ENCODE measurements at places on chromosomes 3 and 15.

DNA sequence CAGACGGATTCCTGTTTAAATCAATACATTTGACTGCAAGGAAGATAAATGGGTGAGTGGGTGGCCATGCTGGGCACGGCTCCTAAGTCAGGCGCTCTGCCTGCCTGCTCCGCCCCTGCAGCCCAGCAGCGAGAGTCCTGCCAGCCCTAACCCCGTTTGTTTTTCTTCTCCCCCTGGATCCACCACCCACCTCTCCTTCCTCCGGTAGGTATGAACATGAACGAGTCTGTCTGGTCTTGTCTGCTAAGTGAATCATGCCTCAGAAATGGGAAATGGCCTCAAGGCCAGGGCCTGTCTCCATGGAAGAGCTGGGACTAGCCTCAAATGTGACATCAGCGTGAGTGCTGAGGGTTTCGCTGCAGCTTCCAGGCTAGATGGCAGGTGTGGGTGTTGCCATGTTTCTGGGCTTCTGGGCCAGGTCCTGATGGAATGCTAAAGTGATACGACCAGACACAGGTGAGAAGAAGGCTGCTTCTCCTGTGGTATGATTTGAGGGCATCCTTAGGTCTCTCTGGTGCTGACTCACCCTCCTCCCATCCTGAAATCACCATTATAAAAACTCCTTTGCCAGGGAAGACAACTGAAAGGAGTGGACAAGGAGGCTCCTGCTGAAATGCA is 5.6 kb upstream of the FEM1B start:
- DNase-seq: no peak

- peak; percentile 26 for DNase-seq
Measured at GRCh38 chr15:56244811-56245576, 1.3 kb upstream of the RFX7 start.

DNA sequence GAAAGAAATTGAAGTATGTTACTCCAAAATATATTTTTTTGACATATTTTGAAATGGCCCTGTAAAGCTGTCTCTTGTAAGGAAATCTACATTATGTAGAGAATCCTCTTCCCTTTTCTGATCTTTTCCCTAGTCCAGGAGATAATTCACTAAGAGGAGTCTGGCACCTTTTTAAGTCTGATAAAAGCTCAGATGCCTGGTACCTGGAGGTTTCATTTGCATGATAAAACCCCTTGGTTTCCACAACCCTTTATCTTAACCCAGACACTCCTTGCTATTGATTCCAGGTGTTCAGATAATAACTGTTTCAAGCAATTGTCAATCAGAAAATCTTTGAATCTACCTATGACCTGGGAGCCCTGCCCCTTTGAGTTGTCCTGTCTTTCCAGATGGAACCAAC is 26.5 kb downstream of the FGF12 start:
- no peak for DNase-seq

DNA sequence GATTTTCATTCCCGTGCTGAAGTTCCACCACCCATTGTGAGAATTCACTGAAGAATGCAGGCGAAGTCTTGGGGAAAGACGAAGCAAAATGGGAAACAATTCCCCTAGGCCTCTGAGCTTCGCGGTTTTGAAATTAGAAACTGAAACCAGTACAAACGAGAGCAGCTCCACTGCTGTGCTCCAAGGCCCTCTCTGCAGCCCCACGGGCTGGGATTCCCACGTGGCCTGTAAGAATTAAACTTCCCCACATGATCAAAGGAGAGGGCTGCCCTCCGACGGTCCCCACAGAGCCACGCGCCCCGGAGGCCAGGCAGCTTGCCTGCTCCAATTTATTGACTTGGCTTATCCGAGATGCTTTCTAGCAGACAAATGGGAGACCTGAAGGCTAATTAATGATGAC is 144.0 kb downstream of the GREM1 start:
- peak; percentile 9 for DNase-seq

DNA sequence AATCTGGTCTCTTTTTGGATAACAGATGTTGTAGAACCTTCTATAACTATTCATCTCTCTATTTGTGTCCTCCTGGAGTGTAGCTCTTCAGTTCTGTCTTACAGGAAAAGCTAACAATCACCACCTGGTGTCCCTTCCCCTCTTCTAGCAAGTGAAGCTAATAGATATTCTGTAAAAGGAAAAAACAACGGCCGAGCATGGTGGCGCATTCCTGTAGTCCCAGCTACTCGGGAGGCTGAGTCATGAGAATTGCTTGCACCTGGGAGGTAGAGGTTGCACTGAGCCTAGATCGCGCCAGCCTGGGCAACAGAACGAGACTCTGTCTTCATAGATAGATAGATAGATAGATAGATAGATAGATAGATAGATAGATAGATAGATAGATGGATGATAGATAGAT is 779.4 kb downstream of the TUSC7 start:
- DNase-seq: no peak

DNA sequence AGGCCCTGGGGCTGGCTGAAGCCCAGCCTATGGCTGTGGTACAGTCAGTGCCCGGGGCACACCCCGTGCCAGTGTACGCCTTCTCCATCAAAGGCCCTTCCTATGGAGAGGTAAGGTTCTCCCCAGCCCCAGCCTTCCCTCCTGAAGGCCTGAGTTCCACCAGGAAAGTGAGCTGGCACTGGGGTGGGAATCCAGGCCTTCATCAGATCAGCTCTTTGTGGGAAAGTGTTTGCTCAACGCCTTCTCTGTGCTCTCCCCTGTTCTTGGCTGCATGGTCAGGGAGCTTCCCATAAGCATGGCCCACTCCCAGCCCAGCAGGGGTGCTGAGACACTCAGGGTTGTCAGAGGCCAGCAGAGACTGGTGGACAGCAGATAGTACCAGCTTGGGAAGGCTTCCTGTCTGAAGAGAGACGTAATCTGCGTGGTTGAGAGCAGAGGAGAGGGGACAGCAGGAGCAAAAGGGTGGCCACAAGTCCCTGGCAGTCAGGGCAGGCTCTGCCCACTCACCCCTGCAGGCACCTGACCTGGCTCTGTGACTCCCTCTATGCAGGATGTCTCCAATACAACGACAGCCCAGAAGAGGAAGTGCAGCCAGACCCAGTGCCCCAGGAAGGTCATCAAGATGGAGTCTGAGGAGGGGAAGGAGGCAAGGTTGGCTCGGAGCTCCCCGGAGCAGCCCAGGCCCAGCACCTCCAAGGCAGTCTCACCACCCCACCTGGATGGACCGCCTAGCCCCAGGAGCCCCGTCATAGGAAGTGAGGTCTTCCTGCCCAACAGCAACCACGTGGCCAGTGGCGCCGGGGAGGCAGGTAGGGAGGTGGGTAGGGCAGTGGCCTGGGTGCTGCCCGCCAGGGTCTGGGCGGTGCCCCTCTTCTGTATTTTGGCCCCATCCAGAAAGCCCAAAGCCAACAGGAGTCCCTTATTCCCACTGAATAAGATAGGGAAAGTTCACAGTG is 38.4 kb downstream of the PML start:
- no peak for DNase-seq
